ENCODE measurements at places on chromosomes 4 and X. TPM values are rescaled to one million over a fixed set of nuclear protein-coding genes. Genes with fewer than 3 reads are reported as not detected.

Gene ALAS2
- not detected for total RNA-seq

Gene SAGE1
- total RNA-seq = not detected

Gene CLNK
- total RNA-seq = not detected

Gene TLR6
- 2.3 TPM for total RNA-seq

Gene IL1RAPL1
- total RNA-seq = 0.29 TPM

Gene MAGEC2
- total RNA-seq = not detected

Gene SSX3
- total RNA-seq = not detected

Gene IQCM
- total RNA-seq = not detected

Gene PNMA6F
- total RNA-seq = not detected
